ENCODE measurements at places on chromosomes 12 and 14.

DNA sequence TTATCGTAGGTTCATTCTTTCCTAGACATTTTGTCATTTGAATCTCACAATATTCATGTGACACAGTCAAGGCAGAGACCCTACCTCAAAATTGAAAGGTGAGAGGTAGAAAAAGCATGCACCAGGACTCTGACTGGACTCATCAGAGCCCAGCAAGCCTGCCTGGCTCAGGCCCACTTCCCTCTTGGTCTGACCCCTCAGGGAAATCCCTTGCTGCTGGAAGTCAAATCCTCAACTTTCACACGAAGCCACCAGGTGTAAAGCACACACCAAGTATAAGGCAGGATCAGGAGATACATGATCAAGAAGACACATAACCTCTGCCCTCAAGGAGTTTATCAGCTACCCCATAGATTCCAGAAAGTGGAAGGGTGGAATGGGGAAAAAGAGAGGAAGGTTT lies 18.8 kb downstream of the NIN start:
- DNase-seq: no peak

- DNase-seq: no peak
Measured at GRCh38 chr14:50524060-50524459, 8.3 kb downstream of the MAP4K5 start.

DNA sequence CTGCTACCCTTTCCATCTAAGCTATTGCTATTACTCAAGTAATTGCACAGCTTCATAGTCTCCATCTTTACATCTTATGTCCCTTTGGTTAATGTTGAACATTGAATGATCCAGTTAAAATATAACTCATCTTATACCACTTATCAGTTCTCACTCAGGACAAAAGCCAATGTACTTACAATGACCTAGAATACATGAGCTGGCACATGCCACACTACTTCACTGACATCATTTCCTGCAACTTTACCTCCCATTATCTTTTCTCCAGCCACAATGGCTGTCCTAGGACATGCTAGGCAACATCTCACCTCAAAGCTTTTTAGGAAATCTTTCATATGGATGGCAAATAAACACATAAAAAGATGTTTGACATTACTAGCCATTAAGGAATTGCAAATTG lies 309.2 kb downstream of the FOXG1 start:
- DNase-seq: no peak

GRCh38 chr12:64625243-64626077 lies 15.2 kb downstream of the RASSF3 start:
- peak; percentile 78 for DNase-seq

- no peak for DNase-seq
Measured at GRCh38 chr14:104054222-104054905, 31.1 kb upstream of the ASPG start.

DNA sequence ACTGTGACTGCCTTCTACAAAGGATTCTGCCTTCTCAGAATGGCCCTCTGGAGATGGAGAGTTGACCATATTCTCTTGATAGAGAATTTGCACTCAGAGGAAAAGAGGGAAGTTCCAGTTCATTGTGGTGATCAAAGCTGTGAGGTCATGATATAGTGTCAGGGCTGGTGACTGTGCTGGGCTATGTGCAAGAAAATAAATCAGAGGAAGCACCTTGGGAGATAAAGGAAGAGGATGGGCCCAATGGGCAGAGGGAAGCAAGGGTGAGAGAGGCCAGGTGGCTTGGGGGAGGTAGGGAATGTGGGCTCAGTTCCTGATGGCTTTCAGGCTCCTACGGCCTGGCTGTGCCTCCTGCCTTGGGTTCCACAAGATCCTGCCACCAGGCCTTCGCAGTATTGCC lies 145.8 kb downstream of the SLC8A3 start:
- no peak for DNase-seq

DNA sequence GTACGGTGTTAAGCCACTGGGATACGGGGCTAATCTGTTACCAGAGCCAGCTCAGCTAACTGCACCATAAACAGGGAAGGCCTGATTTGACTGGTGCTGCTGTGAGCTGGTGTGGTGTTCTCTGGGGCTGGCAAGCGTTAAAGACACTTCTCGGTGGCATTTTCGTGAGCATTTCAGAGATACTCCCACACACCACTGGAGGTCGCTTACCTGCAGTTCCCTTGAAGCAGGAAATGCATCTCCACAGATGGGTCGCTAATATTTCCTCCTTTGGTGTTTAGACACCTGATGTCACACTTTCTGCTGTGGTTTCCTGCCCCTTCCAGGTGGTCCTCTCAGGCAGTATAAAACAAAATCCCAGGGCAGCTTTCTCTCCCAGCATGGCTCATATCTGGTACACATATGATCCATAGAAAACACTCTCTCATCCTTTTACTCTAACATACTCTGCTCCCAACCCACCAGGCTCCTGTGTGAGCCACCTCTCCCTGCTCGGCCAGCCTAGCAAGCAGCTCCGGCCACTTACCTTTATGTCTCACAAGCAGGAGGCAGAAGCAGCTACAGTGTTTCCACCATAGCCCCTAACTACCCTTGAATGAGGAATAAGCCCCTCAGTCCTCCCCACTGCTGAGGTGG lies 129.9 kb upstream of the GRIN2B start:
- DNase-seq: no peak

- DNase-seq: no peak
Measured at GRCh38 chr12:113748707-113749432, 217.3 kb downstream of the RBM19 start.

- peak; percentile 98 for DNase-seq
Measured at GRCh38 chr14:72665259-72665658, 228.6 kb downstream of the DPF3 start.

- no peak for DNase-seq
Measured at GRCh38 chr12:130547480-130548155, 168.5 kb downstream of the RIMBP2 start.

DNA sequence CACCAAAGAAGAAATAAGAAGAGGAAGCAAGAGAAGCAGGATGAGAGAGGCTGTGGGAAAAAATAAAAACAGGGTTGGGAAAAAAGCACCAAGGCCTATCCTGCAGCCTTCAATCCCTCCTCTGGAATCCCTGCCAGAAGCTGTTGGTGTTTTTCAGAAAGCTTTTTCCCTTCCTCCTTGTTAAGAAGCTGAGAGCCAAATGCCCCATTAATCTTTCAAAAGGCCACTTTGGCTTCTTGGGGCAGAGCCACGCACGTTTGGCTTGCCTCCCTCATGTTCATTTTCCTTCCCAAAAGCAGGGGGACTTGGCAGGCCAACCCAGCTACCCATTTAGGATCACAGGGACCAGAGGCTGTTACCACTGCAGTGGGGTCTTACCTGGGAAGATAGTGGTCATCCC lies 365.3 kb downstream of the NUAK1 start:
- DNase-seq: no peak

- DNase-seq: peak; percentile 89
Measured at GRCh38 chr12:22729957-22730443, 105.0 kb downstream of the ETNK1 start.
